ENCODE measurements at places on chromosomes 1 and 21. TPM values are rescaled to one million over a fixed set of nuclear protein-coding genes. Genes with fewer than 3 reads are reported as not detected.

The TMEM240 gene
- total RNA-seq, result 0.45 TPM

The GUCA2B gene
- not detected for total RNA-seq

GRCh38 chr1:182229921-182230491 is 161.6 kb downstream of the GLUL start:
- DNase-seq, result no peak

- no peak for DNase-seq
Measured at GRCh38 chr1:119865627-119866026, 30.7 kb downstream of the ADAM30 start.

DNA sequence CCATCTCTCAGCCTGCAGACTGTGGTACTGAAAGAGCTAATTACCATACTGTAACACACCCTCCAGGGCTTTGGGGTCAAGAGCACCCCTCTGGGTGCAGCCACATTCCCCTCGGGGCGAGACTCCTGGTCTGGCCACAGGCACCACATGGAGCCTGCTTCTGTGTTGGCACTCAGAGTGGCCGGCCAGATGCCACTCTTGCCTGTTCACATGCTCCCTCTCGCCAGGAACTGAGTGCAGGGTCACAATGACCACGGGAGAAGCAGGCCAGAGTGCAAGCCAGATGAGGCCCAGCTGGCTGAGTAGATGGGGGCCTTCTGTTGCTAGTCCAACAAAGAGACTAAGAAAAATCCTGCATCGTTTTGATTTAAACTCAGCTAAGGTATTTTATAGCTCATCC is 864.0 kb downstream of the KCNT2 start:
- no peak for DNase-seq
